H7 (cell line): ENCODE measurements at places on chromosomes 13 and 19. TPM values are rescaled to one million over a fixed set of nuclear protein-coding genes. Genes with fewer than 3 reads are reported as not detected.
A peak's percentile ranks its signal among the peaks of the same experiment; 100 is the strongest.

Gene ETV2
- 0.35 and 0.81 TPM in 2 replicates for total RNA-seq

Gene GRAMD1A
- 110 and 138 TPM in 2 replicates for total RNA-seq

Gene ANGPTL8
- not detected in 2 replicates for total RNA-seq

Gene CYP4F2
- not detected in 2 replicates for total RNA-seq

Gene CLEC4G
- not detected in 2 replicates for total RNA-seq

Gene ZNF135
- 0.07 TPM in 1 of 2 replicates, not detected in the other for total RNA-seq

Gene CAMSAP3
- total RNA-seq, result 7.3 and 8.2 TPM in 2 replicates

Gene CATSPERD
- 0.03 TPM in 1 of 2 replicates, not detected in the other for total RNA-seq

Gene FAAP24
- total RNA-seq, result 3.3 and 11.7 TPM in 2 replicates

Gene OVOL3
- not detected in 2 replicates for total RNA-seq

Gene RAP2A
- 44.5 and 48.0 TPM in 2 replicates for total RNA-seq

Gene MARCHF2
- total RNA-seq, result 44.4 and 47.8 TPM in 2 replicates

DNA sequence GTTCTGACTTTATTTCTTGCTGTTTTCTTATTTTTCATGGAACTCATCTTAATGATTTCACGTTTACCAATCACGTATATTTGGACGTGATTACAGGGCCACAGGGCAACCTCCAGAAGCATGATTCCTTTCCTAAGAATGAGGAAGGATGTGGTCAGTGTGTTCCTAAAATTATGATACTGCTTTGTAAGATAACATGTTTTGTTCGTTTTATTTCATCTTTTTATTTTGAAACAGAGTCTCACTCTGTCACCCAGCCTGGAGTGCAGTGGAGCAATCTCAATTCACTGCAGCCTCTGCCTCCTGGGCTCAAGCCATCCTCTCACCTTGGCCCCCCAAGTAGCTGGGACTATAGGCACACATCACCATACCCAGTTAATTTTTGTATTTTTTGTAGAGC is 24.8 kb upstream of the LAIR1 start:
- DNase-seq, result no peak

DNA sequence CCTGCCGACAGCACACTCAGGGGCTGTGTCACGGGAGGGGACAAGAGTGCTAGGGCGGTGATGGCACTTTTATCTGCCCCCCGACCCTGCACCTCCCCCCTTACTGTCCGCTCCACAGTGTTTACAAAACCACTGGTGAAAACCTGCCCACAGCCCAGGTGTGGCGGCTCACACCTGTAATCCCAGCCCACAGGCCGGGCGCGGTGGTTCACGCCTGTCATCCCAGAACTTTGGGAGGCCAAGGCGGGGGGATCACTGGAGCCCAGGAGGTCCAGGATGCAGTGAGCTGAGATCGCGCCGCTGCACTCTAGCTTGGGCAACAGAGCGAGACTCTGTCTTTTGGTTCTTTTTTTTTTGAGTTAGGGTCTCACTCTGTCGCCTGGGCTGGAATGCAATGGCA is 11.8 kb downstream of the LINGO3 start:
- no peak for DNase-seq

DNA sequence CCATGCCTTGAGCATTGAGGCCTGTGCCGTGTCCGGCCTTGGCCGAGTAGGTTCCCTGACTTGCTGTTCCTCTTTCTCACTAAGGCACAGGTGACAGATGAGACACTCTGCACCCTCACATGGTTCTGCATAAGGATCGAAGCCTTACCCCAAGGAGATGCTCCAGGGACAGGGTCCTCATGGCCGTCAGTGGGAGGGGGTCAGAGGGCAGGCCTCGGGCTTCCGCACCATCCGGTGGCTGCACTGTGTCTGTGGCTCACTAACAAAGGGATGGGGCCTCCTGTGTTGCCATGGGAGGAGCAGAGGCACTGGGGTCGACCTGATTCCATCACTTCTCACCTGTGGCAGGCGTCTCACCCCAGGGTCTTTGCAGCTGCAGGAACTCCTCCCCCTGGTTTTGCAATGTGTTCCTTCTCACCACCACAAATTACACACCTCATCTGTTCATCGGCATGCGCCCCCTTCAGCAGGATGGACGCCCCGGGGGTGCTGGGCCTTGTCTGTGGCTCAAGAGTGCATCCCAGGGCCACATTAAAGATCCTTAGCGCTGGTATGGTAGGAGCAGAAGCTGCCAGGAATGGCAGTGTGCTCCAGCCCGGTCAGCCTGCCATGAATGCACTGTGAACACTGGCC is 113.3 kb upstream of the SOX1 start:
- DNase-seq, result no peak

- peak; percentile 46 for DNase-seq
Observed at GRCh38 chr13:113114511-113115362, 7.9 kb upstream of the F10 start.

GRCh38 chr19:37966211-37966661 is 59.2 kb downstream of the SIPA1L3 start:
- no peak for DNase-seq

DNA sequence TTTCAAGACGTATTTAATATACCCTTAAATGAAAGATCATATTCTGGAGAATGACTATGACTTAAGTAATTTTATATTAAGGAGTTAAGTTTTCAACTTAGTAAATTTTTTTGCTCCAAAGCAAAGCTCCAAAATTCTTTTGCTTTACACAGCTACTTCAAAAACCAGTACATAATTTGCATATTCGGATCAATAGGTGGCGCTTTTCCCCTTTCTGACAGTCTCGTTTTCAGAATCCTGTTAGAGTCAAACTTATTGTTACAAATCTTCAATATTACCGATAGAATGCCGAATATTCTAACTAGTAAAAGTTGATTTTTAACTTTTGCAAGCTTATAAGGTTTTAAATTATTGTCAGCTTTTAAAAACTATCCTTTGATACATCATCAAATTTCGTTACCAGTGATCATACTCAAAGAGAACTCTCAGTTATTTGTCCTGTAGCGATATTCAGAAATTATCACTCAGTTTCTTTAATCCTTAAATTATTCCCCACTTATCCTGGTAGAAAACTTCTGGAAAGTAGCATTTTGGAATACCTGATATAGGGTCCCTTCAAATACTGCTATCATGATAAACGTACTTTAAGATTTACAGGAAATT is 852.7 kb upstream of the KLHL1 start:
- DNase-seq, result no peak

DNA sequence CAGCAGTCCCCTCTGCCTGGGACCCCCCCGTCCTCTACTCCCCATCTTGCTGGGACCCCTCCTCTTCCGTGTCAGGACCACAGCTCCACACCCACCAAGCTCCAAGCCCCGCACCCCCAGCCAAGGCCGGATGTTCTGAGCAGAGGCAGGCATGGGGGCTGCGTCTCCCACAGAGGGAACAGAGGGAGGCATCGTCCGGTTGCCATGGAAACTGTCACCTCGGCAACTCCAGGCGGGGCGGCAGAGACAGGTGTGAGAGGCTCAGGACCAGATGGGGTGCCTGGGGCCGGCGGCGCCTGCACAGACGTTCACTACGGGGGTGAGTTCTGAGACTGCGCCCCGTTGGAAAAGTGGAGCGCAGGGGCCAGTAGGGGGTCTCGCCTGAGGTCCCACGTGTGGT is 5.4 kb downstream of the RNU6-9 start:
- peak; percentile 93 for DNase-seq

DNA sequence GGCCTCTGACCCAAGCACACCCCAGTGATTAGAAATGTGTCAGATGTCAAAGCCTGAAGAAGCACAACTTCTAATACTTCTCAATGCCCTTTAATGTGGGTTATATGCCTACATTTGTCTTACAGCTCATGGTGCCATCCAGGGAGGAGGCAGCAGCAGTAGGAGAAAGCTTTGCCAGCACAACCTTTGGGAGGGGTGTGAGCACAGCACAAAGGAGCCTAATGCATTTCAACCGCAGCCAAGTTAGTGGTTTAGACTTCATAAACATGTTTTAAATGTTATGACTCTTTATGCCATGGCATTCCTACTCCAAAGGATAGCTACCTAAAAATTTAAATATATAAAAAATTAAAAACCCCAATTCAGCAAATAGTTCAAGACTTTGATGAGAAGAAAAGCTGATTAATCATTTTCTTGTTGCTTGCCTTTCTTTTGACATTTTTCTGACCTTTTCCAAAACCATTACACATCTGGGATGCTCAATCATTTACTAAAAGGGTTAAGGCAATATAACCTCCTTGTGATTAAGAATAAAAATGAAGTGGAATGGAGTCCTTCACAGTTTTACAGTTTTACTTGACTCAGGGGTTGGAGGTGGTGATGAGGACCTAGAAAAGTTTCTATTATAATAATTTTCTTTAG is 142.7 kb downstream of the DLEU7 start:
- no peak for DNase-seq

GRCh38 chr13:38045278-38046048 is 175.9 kb upstream of the TRPC4 start:
- DNase-seq, result peak; percentile 3

DNA sequence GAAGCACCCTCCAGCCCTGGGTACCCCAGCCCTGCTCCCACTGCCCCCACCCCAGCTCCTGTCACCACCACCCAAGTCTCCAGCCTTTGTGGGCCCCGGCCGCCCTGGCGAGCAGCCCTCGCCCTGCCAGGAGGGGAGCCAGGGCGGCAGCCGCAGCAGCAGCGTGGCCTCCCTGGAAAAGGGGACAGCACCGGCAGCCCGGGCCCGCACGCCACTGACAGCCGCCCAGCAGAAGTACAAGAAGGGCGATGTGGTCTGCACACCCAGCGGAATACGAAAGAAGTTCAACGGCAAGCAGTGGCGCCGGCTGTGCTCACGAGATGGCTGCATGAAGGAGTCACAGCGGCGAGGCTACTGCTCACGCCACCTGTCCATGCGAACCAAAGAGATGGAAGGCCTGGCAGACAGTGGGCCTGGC is 3.9 kb downstream of the CIC start:
- DNase-seq, result no peak

- DNase-seq, result no peak
Observed at GRCh38 chr13:65746406-65746921, 1483.7 kb downstream of the PCDH9 start.

- no peak for DNase-seq
Observed at GRCh38 chr13:99774644-99775043, 196.9 kb downstream of the ZIC5 start.

GRCh38 chr19:15365264-15365663 is 14.3 kb downstream of the AKAP8 start:
- no peak for DNase-seq

GRCh38 chr13:83987394-83987793 is 105.1 kb upstream of the SLITRK1 start:
- no peak for DNase-seq

- peak; percentile 52 for DNase-seq
Observed at GRCh38 chr19:49103331-49104085, 10.7 kb upstream of the LIN7B start.

DNA sequence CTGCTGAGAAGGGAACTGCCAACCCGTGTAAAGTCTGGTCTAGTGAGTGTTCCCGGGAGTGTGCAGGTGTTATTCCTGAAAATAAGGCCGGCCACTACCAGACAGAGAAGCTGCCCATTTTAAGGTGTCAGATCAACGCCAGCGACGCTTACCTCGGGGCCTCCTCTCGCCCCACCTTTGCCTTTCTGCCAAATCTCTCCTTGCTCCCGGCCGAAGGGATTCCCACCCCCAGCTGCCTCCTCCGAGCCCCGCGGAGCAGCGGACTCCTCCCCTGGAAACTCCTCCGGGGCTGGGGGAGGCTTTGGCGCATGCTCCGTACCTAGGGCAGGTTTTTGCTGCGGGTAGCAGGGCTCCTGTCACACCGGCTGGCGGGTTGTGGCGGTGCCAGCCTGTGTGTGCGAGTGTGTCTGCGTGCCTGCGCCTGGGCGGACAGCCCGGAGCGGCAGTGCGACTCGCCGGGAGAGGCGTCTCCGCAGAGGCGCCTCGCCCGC is at the start of gene HS6ST3:
HS6ST3 (plus strand) TSS at position 359 of the 491 bp plus-strand sequence.
- peak; percentile 90 for DNase-seq

GRCh38 chr19:50496189-50497021 is 14.6 kb downstream of the JOSD2 start:
- peak; percentile 78 for DNase-seq

DNA sequence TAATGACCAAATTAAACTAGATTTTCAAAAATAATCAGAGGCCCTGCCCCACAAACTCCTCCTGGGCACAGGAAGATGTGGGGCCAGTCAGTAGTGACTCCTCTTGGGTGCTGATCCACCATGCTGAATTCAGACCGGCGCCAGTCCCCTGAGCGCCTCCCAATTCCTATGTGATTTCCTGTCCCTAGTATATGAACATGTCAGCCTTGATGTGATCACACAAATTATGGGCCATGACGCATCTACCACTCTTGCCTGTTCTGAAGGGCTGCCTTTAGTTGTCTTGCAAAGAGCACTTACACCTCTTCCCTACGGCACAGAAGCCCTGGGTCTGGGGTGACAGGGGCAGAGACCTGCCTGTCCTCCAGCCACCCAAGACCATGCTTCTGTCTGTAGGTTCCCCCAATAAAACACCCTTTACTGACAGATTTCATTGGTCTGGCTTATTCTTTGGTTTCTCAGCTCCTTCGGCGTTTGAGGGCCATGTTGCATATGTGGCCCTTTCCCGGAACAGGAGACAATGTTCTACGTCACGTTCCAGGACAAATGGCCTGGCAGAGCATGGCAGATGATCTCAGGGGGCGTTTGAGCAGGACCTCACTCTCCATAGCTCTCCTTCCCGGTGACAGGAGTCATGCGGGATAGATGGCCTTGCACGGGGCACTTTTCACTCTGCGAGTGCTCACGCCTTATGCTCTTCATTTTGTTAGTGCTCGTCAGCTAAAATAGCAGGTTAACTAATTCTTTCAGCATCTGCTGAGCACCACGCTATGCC is 5.6 kb upstream of the ATP11A start:
- DNase-seq, result no peak

- DNase-seq, result no peak
Observed at GRCh38 chr13:108227651-108228272, 9.6 kb downstream of the ABHD13 start.

DNA sequence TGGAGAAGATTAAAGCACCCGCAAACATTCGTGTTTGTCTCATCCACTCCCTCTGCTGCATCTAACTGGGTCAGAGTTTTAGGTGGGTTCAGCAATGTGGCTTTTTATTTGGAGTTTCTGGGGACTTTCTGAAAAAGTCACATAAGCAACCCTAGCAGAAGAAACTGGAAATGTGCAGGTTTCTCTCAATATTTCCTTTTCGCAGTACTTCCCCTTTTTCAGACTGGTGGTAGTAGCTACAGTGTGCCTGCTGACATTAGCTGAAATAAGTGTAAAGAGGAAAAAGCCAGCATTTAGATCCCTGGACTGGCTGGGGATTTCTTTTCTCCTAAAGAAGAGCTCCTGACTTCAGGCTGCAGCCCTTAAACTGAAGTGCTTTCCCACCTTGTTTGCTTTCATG is 15.9 kb upstream of the OLFM4 start:
- DNase-seq, result no peak

- no peak for DNase-seq
Observed at GRCh38 chr13:27005556-27005955, 166.1 kb downstream of the USP12 start.

- no peak for DNase-seq
Observed at GRCh38 chr13:28012896-28013295, 24.4 kb upstream of the URAD start.

GRCh38 chr19:7792281-7792680 is 29.2 kb downstream of the CLEC4M start:
- DNase-seq, result no peak
